Right atrium auricular region (tissue), 2 donors: ENCODE measurements at places on chromosomes 4 and X.

- DNase-seq: no peak
- no peak overlapping the region for H3K27ac ChIP-seq
- no peak overlapping the region for H3K4me3 ChIP-seq
- no peaks in the 10 kb centered on the region for H3K4me1 ChIP-seq
- H3K36me3 ChIP-seq: no peaks in the 10 kb centered on the region
Observed at GRCh38 chrX:10441464-10441863, 178.9 kb downstream of the MID1 start.

- peaks cover 5% of the 10 kb centered on the region for H3K27me3 ChIP-seq
- DNase-seq: no peak
- H3K4me3 ChIP-seq: no peak overlapping the region
- H3K36me3 ChIP-seq: no peaks in the 10 kb centered on the region
- H3K27ac ChIP-seq: no peak overlapping the region
Observed at GRCh38 chrX:39616731-39617130, 481.0 kb downstream of the BCOR start.

GRCh38 chrX:120793098-120793497, 82.6 kb downstream of the CT47B1 start:
- H3K4me1 ChIP-seq: no peaks in the 10 kb centered on the region
- H3K27ac ChIP-seq: no peak overlapping the region
- H3K4me3 ChIP-seq: no peak overlapping the region
- no peak for DNase-seq
- no peaks in the 10 kb centered on the region for H3K36me3 ChIP-seq

DNA sequence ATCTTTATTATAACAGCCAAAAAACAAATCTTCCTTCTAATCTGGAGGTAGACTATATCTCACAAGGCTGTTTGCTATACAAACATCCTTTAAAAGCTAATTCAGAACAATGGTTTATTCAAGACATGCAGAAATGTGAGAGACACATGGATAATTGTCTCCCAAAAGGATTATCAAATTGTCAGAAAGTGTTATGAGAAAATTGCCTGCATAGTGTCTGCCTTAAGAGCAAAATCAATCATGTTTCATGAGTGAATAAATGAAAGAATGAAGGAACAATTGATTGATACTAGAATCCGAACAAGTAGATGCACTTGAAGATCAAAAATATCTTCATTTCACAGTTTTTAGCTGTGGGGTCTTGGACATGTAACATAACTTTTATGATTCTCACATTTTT, 621.7 kb upstream of the BOD1L1 start:
- no peak overlapping the region for H3K4me3 ChIP-seq
- no peak for DNase-seq
- no peaks in the 10 kb centered on the region for H3K27me3 ChIP-seq

GRCh38 chrX:39822133-39822748, 275.5 kb downstream of the BCOR start:
- no peak overlapping the region for H3K27ac ChIP-seq
- no peak overlapping the region for H3K4me3 ChIP-seq
- peaks cover 20% of the 10 kb centered on the region for H3K4me1 ChIP-seq
- no peaks in the 10 kb centered on the region for H3K27me3 ChIP-seq
- no peak for DNase-seq

GRCh38 chr4:6613676-6614651, 26.5 kb upstream of the MRFAP1 start:
- no peaks in the 10 kb centered on the region for H3K27me3 ChIP-seq
- H3K4me1 ChIP-seq: no peaks in the 10 kb centered on the region
- H3K27ac ChIP-seq: no peak overlapping the region
- peaks cover 56% of the 10 kb centered on the region for H3K36me3 ChIP-seq

DNA sequence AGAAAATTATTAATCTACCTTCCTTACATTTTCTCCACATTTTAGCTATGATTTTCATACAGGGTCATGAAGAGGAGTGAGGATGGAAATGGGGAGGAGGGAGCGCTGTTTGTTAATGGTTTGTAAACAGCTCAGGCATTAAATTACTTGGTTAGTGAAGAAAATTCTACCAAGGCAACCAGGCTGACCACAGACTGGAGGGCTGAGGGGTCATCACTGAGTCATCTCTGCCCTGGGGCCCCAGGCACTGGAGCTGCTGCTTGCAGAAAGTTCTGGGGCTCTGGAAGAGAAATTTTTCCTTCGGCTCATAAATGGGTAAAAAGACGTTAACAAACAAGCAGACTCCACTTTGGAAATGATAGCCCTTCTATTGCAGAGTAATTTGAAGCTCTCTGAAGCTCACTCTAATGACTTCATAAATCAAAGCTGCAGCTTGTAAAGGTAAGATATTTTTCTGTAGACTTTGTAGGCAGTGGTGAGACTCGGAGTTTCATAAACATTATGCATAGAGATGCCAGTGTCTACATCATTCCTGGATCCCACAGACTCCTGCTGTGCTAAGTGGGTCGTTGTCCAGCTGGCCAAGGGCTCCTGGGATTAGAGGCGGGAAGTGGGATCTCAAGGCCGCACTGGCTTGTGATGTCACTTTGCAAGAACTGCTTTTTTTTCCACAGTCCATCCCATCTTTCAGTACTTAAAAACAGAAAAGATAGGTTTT, 159.6 kb downstream of the PTTG2 start:
- no peak for DNase-seq
- no peaks in the 10 kb centered on the region for H3K4me1 ChIP-seq
- no peaks in the 10 kb centered on the region for H3K27me3 ChIP-seq
- peaks cover 86% of the 10 kb centered on the region for H3K36me3 ChIP-seq
- H3K27ac ChIP-seq: no peak overlapping the region

- no peak overlapping the region for H3K4me3 ChIP-seq
- H3K27me3 ChIP-seq: no peaks in the 10 kb centered on the region
- peak overlapping the region; percentile 70 for H3K27ac ChIP-seq
- peaks cover 9% of the 10 kb centered on the region for H3K4me1 ChIP-seq
- no peak for DNase-seq
Observed at GRCh38 chrX:130895299-130895698, 7.7 kb downstream of the ENOX2 start.

GRCh38 chr4:6273661-6273990, 4.0 kb downstream of the WFS1 start:
- no peaks in the 10 kb centered on the region for H3K27me3 ChIP-seq
- no peak for DNase-seq
- no peak overlapping the region for H3K4me3 ChIP-seq
- no peaks in the 10 kb centered on the region for H3K36me3 ChIP-seq

GRCh38 chrX:24100713-24101112, 46.0 kb downstream of the EIF2S3 start:
- no peaks in the 10 kb centered on the region for H3K4me1 ChIP-seq
- H3K4me3 ChIP-seq: no peak overlapping the region
- no peaks in the 10 kb centered on the region for H3K36me3 ChIP-seq
- no peak overlapping the region for H3K27ac ChIP-seq

DNA sequence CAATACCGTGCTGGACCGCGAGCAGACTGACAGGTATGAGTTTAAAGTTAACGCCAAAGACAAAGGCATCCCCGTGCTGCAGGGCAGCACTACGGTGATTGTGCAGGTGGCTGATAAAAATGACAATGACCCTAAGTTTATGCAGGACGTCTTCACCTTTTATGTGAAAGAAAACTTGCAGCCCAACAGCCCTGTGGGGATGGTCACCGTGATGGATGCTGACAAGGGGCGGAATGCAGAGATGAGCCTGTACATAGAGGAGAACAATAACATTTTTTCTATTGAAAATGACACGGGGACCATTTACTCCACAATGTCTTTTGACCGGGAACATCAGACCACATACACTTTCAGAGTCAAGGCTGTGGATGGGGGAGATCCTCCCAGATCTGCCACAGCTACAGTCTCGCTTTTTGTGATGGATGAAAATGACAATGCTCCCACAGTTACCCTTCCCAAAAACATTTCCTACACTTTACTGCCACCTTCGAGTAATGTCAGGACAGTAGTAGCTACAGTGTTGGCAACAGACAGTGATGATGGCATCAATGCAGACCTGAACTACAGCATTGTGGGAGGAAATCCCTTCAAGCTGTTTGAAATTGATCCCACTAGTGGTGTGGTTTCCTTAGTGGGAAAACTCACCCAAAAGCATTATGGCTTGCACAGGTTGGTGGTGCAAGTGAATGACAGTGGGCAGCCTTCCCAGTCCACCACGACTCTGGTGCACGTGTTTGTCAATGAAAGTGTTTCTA, 3.2 kb downstream of the PCDH7 start:
- H3K36me3 ChIP-seq: no peaks in the 10 kb centered on the region
- H3K4me3 ChIP-seq: peak overlapping the region; percentile 53
- peaks cover 20% of the 10 kb centered on the region for H3K27me3 ChIP-seq
- no peak overlapping the region for H3K27ac ChIP-seq
- no peak for DNase-seq

DNA sequence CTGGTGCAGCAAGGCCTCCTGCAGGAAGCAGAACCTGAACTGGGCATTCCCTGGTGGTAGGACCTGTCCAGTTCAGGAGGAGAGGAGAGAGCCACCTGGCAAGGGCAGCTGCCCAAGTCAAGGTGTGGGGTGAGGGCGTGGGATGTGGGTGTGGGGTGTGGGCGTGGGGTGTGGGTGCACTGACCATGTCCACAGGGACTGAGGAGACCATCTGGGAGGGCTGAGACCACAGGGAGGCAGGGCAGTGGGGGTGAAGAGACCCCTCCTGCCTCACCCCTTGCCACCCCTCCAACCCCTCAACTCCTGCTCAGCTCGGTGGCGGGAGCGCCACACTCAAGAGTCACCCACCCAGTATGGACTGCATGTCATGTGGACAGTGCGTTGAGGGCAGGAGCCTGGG, 117.9 kb downstream of the CPZ start:
- no peak overlapping the region for H3K27ac ChIP-seq
- no peaks in the 10 kb centered on the region for H3K36me3 ChIP-seq
- H3K4me3 ChIP-seq: no peak overlapping the region
- DNase-seq: no peak

- no peak overlapping the region for H3K4me3 ChIP-seq
- H3K36me3 ChIP-seq: no peaks in the 10 kb centered on the region
- no peaks in the 10 kb centered on the region for H3K27me3 ChIP-seq
- H3K27ac ChIP-seq: no peak overlapping the region
- no peak for DNase-seq
Observed at GRCh38 chr4:71460371-71460770, 121.6 kb downstream of the SLC4A4 start.

GRCh38 chr4:87855559-87855958, 22.8 kb downstream of the MEPE start:
- no peaks in the 10 kb centered on the region for H3K36me3 ChIP-seq
- no peak overlapping the region for H3K4me3 ChIP-seq
- no peaks in the 10 kb centered on the region for H3K4me1 ChIP-seq
- H3K27me3 ChIP-seq: no peaks in the 10 kb centered on the region
